ENCODE measurements at places on chromosomes 1 and 21.
A peak's percentile ranks its signal among the peaks of the same experiment; 100 is the strongest.

- no peak for DNase-seq
Measured at GRCh38 chr1:27940297-27940696, 5.5 kb downstream of the SMPDL3B start.

DNA sequence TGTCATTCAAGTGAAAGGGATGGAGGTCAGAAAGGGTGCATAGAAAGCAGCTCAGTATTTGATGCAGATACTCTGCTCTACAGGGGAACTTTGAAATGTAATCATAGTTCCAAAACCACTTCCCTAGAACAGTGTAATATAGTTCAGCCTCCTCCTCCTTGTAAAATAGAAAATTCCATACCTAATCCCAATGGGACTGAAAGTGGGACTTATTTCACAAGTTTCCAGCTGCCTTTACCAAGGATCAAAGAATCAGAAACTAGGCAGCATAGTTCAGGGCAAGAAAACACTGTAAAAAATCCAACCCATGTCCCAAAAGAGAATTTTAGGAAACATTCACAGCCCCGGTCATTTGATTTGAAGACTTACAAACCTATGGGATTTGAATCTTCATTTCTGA, 8.1 kb upstream of the TMCO2 start:
- no peak for DNase-seq

GRCh38 chr1:215710036-215710898, 143.2 kb downstream of the KCTD3 start:
- peak; percentile 67 for DNase-seq

DNA sequence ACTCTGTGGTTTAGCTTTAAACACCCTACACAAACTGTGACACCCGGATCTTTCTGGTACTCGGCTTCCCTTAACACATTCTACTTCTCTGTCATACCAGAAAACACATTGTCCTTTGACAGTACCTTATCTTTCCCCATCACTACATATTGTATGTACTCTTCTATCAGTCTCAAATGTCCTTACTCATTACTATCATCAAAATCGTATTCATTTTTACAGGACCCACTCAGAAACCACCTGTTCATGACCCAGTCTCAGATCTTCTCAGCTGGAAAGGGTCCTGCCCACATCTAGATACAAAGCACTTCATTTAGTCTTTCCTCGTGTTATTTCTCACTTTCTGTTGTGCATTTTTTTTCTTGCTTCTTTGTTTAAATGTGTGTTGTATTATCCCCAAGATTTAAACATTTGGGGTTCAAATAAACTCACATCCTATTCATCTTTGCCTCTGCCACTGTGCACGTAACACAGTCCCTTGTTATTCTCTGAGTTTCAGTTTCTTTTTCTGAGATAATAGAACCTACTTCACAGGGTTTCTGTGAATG, 27.7 kb downstream of the CD34 start:
- DNase-seq: no peak

- DNase-seq: no peak
Measured at GRCh38 chr1:116988908-116989307, 12.7 kb upstream of the CD101 start.

- DNase-seq: no peak
Measured at GRCh38 chr21:41813226-41813625, 46.4 kb upstream of the RIPK4 start.

DNA sequence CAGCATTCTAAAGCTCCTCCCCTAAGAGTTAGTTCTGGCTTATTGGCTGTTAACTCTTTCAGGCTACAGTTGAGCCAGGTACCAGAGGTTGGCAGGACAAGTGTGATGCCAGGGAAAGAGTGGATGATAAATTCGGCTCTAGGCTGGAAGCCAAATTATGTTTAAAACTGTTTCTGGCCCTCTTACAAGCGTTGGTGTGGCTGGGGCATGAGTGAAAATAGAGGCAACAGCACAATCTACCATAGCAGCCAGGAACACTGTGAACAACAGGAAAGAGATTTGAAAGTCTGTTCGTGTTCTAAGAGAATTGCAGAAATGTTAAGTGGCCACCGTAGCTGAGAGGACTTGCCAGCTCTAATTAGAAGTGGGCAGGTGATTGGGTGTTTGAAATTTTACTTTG, 84.2 kb downstream of the CDC7 start:
- no peak for DNase-seq

DNA sequence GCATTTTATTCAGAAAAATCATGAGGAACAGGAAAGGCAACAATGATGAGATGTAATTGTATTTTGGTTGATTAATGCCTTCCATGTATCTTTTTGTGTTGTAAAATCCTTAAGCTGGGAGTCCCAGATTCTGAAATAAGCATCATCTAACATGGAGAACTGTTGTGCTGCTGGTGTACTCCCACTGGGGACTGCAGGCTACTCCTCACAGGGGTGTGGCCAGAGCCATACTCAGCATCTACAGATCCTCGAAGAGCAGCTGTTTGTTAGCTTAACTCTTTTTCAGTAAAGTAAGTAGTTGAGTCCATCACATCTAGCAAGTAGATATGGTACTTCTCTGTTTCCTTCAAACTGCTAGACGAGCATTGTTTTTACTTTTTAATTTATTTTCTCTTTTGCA, 358.0 kb downstream of the BRINP3 start:
- no peak for DNase-seq

DNA sequence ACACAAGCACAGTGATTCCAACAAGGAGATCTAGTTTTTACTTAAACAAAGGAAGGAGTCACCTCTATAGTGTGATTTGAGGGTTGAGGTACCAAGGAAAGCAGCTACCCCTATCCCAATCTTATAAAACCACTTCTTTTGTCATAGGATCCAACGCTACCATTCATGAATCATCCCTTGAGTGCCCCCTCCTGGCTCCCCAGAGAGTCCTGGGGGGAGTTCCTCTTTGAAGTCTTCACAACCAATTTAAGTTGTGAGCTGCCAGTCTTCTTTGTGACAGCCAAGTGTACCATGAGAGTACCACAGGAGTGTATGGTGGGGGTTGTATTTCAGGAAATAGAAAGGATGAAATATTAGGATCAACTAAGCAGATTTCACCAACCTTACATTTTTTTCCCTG, 39.1 kb upstream of the NHLH2 start:
- no peak for DNase-seq

GRCh38 chr1:68433395-68433794, 16.4 kb downstream of the RPE65 start:
- DNase-seq: no peak

DNA sequence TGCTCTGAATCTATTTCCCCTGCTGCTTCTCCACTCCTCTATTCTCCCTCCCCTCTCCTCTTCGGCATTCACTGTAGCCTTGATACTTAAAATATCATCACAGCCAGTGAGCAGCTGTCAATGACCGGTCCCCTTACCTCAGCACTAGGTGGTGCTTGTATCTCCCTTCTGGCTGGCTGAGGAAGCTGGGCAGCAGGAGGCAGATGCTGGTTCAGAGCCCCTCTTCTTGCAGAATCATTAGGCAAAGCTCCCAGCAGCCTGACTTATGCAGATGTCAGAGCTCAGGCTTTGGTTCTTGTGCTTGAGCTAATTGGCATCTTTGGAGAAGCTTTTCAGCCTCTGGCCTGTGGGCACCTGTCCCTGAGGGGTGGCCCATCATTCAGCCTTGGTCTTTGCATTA, 31.9 kb upstream of the KCNA2 start:
- no peak for DNase-seq

- DNase-seq: no peak
Measured at GRCh38 chr1:87299661-87300060, 29.0 kb upstream of the LMO4 start.

- DNase-seq: no peak
Measured at GRCh38 chr1:8122160-8122476, 96.0 kb upstream of the ERRFI1 start.
